ENCODE measurements at places on chromosomes 12 and 14. TPM values are rescaled to one million over a fixed set of nuclear protein-coding genes. Genes with fewer than 3 reads are reported as not detected.

DNA sequence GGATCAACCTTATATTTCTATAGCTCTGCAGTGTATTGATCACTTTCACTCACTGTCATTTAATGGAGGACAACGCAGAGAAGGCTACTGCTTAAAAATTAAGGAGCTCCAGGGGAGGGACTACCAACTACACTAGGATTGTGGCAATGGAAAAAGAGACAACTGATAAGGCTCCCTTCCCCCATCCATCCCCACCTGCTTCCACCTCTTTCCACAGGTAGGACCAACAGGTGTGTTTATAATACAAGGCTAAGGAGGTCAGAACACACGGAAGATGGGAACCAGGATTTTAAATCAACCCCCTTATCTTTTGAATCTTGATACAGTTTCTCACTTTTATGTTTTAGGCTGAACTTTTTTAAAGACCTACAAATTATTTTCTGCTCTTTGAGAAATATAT, 90.8 kb downstream of the STAB2 start:
- DNase-seq: no peak

DNA sequence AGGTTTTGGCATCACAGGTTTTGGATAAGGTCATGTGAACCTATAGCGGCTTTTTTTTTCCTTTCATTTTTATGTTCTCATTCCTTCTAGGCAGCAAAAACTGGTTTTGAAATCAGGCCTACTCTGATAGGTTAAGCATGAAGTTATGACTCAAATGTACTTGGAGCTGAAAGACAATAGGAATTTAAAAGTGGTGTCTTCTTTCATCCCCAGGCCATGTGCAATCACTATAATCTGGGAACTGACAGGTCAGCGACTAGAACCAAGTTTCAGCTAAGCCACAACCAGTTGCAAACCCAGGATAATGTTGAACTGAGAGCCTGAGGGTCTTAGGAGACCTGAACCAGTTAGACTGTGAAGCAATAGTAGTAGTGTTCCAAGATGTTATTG, 74.3 kb downstream of the ANO6 start:
- no peak for DNase-seq

DNA sequence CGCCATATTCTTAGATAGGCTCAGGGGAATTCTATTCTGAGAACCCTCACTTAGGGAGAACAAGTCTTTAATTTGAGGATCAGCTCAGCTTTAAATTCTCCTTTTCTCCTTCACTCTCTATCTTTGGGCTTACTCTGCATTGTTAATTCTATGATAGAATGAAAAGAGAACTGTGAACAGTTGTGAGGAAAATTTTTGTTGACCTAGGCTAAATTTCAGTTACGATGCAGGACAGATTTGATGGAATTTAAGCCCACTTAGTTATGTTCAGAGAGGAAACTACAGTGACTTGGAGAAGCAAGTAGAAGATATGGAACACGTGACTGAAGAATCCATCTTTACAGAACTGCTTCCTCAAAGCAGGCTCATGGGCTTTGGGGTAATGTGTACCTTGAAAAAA, 82.7 kb downstream of the TBC1D30 start:
- DNase-seq: no peak

DNA sequence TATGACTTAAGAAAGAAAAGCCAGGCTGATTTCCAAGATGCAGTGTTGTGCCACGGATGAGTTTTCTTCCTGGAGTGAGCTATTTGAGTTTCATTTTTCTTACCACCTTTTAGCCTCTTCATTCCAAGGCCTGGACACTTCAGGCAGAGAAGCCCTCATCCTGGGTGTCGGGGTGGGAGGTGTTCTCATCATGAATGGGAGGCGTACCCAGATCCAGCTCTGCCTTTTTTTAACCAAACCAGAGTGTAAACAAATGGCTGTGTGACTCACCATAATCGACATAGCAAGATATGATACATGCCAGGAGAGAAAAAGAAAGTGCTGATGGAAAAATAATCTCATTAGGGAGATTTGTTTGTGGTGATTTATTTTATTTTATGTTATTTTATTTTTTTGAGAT, 79.9 kb downstream of the ARF6 start:
- peak; percentile 20 for DNase-seq

DNA sequence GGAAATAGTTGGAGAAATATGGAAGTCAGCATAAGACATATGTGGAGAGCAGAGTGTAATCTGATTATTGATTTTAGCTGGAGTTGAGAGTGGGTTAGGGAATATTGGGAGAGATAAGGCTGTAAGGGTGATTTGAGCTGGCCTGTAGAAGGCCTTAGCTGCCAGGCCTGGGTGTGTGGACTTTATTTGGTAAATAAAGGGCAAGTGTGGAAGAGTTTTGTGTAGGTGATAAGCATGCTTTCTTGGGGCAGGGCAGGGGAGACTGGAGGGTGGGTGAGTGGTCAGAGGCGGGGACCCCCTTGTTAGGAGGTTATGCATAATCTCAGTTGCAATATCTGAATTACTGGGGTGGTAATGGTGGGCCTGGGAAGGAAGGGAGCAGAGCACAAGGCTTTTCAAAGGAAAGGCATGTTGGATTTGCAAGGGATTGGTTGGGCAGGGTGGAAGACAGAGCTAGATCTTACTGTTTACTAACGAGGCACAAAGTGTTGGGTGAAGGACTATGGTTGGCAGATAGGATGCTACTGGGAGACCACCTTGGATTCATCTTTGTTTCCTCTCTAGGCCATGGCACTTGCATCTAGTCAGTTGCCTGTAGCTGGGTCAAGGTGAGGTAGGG, 5.5 kb downstream of the KHNYN start:
- no peak for DNase-seq

DNA sequence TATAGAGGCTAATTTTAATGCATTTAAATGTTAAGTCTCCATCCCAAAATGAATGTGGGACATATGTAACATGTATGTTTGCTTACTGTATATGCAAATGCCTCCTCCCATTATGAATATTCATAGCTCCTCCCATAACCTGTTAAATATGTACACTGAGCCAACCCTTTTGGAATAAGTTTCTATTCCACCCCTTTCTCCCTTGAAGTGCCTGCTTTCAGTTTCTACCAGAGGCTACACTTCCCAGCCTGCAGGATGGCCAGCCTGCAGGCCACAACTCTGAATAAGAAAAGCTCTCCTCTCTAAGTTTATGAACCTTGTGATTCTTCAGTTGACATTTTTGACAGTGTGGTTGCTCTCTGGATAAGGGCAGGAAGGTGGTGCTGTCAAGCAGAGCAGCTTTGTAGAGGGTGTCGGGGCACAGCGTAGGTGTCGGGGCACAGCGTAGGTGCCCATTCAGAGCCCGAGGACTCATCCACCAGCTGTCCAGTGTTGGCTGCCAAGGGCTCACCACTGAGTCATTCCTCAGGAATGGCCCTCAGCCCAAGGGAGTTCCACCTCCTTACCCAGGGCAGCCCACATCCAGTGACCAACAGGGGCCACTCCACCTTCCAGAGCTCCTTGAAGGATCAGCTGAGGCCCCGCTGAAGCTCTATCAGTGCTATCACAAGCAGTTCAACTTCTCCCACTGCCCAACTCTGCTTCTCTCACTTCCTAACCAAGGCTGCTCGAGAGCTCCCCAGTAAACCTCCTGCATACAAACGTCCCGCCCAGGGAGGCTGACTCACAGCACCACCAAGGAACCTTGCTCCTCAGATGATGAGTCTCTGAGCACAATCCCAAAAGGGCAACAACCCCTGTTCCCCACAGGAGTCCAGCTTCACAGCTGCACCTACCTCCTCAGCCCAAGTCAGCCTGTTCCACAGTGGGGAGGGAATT, 31.4 kb downstream of the VWF start:
- DNase-seq: no peak

DNA sequence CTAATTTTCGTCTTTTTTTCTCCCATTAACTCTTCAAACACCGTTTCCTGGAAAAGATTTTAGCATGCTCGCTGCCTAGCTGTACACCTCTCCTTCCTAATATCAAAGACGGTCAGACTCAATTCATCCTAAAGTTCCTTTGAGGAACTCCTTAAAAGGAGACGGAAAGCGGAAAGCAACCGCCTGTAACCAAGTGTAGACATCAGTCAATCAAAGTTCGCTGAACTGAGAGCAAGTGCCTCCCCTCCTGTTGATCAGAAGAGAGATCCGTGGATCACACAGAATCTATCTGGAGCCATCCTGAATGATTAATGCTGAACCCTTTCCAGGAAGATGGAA, 412 bp upstream of the TEP1 start:
- DNase-seq: no peak

DNA sequence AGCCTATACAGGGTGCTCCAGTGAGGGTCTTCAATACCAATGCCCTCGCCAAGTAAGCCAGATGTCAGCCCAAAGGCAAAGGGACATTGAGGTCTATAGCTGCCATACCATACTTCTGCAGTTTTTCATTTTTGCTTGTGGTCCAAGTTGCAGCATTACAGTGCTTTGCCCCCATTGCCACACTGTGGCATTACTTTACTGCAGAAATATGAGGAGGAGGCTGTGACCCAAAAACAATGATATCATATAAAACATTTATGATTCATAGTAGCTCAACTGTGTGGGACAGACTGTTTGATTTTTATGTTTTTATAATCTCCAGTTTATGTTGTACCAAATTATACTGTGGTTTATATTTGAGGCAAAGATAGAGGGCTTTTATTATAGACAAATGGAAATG, 64.1 kb downstream of the KIAA0586 start:
- no peak for DNase-seq

DNA sequence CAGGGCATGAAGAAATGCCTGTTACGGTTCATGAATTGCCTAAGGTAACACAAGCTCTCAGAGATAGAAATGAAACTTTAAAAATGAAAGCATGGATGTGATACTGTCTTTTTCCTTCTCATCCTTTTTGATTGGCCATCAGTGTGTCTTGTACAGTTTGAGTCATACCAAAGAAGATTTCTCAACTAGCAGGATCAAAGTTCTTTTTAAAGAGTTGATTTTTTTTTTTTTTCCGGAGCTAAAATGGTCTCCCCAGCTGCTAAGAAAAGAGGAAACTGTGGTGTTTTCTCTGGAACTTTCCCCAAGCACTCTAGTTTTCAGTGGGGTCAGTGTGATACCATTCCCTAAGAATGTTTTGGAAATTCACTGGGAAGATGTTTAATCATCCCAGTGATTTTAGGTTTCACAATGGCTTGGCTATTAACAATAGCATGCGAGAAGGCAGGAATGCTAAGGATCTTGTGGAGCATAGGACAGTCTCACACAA, 105.0 kb downstream of the ETNK1 start:
- no peak for DNase-seq

DNA sequence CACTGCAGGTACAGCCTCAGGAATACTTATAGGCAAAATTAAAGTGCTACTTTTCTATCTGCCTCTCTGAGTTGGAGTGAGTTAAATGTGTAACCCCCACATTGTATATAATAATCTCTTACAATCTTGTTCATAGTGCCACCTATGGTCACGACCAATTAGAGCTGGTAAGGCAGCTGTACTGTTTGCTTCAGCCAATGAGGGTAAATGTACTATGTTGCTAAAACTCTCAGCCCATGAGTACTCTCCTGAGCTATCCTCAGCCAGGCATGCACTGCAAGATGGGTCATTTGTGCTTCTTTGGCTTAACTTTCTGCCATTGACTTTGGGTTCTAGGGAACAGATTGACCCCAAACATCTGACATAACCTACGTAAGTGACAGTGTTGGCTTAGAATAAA, 15.0 kb upstream of the MDM2 start:
- DNase-seq: no peak

GRCh38 chr14:65993996-65994395, 492.2 kb upstream of the CCDC196 start:
- no peak for DNase-seq

GRCh38 chr12:79842630-79843029, 92.3 kb downstream of the PPP1R12A start:
- DNase-seq: no peak

- DNase-seq: no peak
Observed at GRCh38 chr12:82523996-82524395, 162.7 kb upstream of the TMTC2 start.

- DNase-seq: no peak
Observed at GRCh38 chr12:29088611-29089219, 60.4 kb upstream of the FAR2 start.

DNA sequence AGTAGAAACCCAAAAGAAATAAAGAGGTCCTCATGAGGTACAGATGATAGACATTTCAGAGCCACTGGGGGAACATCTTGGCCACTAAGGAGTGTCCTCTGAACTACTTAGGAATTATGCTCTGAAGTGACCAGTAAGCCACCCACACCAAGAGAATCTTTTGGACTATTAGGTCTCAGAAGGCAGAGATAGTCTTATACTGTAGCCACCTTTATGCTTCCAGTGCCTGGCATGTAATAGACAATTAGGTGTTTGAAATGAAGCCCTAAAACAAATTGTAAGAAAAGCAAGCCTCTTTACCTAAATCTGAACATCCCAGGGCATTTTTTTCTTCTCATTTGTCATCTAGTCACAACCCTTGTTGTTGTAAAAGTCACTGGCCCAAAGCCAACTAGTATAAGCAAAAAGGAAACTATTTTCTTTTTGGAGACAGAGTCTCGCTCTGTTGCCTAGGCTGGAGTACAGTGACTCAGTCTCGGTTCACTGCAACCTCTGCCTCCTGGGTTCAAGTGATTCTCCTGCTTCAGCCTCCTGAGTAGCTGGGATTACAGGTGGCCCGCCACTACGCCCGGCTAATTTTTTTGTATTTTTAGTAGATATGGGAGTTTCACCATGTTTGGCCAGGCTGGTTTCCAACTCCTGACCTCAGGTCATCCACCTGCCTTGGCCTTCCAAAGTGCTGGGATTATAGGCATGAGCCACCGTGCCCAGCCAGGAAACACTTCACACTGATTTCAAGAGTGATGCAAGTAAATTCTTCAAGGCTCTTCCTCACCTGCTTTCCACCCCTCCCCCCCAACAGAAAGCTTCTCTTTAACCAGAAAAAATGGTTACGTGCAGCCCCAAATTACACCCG, 11.1 kb downstream of the PLEKHA5 start:
- DNase-seq: no peak

- DNase-seq: no peak
Observed at GRCh38 chr12:39064708-39065107, 159.3 kb upstream of the CPNE8 start.

DNA sequence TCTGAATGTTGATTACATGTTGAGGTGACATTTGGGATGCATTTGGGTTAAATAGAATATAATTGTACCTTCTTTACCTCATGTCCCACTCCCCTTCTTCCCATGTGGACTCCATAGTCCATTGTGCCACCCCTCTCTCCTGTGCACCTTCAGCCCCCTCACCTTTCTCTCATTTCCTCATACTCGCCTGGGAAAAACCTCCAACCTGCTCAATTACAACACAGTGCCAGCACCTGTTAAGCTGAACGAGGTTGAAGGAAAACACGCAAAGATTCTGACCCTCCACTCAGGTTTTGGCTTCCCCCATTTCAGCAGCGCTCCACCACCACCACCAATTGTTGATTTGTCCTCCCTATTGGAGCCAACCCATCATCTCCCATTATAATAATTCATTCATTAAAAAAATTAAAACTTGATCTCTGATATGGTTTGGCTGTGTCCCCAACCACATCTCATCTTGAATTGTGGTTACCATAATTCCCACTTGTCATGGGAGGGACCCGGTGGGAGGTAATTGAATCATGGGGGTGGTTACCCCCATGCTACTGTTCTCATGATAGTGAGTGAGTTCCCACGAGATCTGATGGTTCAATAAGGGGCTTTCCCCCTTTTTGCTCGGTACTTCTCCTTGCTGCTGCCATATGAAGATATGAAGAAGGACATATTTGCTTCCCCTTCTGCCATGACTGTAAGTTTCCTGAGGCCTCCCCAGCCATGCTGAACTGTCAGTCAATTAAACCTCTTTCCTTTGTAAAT, 33.7 kb upstream of the PPP2R5C start:
- DNase-seq: peak; percentile 2

- DNase-seq: no peak
Observed at GRCh38 chr12:76137606-76138005, 53.1 kb upstream of the NAP1L1 start.

Gene CACNA2D4
- total RNA-seq: 11.3 TPM

Gene TEDC1
- total RNA-seq: 108 TPM

Gene RHEBL1
- total RNA-seq: 5.1 TPM

Gene MLXIP
- total RNA-seq: 98.0 TPM

All from CD4-positive, alpha-beta T cell (primary cell).